SK-MEL-5 (cell line): ENCODE measurements at places on chromosomes 11 and 22.
A peak's percentile ranks its signal among the peaks of the same experiment; 100 is the strongest.

DNA sequence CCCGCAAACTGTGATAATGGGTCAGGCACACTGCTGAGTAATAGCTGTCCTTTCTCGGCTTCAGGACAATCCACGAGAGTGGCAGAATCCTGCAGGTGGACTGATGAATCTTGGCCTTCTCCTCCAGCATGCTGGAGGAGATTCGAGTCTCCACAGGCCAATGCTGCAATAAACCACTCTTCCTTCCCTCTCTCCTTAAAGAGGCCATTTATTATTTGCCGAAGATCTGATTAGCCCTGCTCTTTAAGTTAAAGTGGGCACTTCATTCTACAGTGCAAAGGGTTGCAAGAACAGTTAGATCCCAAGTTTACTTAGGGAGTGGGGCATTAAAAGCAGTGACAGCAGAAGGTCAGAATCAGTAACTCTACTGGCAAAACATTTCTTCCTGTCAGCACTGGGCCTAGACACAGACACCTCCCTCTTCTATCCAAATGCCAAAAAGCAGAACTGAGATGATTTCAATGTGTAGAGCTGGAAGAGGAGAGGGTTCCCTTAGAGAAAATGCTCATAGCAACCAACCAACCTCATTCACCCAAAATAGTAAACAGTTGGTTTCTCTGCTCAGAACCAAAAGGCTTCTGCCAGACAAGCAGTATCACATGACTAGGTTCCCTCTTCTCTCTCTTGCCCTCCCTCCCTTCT lies 121.7 kb downstream of the SGSM3 start:
- peak; percentile 40 for DNase-seq

- DNase-seq, result no peak
Measured at GRCh38 chr11:76047231-76047630, 159.1 kb downstream of the WNT11 start.

DNA sequence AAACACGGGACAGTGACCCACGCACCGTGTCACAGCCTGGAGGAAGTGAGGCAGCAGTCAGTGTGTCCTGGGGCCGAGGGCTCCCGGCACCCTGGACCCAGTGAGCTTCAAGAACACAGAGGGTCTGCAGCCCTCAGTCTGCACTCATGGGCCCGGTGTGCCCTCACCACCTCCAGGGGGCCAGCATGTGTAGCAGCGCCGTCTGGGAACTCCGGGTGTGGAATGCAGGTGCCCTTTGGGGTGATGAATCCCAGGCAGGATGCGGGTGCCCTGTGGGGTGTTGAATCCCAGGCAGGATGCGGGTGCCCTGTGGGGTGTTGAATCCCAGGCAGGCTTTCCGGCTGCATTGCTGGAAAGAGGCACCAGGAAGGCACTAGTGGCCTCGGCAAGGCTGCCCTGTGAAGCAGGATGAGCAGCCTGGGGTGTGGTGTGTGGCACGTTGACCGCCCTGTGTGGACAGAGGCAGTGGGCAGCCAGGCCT lies 1399.9 kb downstream of the BRD1 start:
- DNase-seq, result no peak

GRCh38 chr11:128776424-128777284 lies 82.8 kb downstream of the FLI1 start:
- peak; percentile 20 for DNase-seq

- no peak for DNase-seq
Measured at GRCh38 chr11:115897707-115898106, 393.5 kb upstream of the CADM1 start.

GRCh38 chr11:35426351-35426750 lies 7.0 kb upstream of the SLC1A2 start:
- no peak for DNase-seq

GRCh38 chr11:11521306-11522002 lies 100.4 kb downstream of the GALNT18 start:
- DNase-seq, result no peak

DNA sequence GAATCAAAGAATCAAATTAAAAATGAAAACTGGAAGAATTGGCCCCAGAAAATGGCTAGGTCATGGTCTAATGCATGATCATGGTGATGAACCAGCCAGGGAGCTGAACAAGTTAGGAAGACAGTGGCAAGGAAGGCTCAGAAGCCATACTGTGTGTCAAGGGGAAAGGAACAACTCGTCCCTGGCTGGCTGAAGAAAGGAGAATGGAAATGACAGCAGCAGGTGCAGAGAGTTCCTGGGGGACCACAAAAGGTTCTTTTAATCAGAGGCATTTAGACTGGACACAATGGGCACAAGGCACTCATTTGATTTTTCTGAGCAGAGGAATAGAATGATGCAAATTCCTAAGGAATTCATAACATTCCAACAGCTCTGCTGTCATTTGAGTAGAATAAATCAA lies 209.9 kb downstream of the LARGE1 start:
- no peak for DNase-seq

- DNase-seq, result peak; percentile 69
Measured at GRCh38 chr11:102794382-102794781, 3.6 kb downstream of the MMP1 start.

GRCh38 chr11:85540635-85541205 lies 86.4 kb downstream of the DLG2 start:
- peak; percentile 2 for DNase-seq

DNA sequence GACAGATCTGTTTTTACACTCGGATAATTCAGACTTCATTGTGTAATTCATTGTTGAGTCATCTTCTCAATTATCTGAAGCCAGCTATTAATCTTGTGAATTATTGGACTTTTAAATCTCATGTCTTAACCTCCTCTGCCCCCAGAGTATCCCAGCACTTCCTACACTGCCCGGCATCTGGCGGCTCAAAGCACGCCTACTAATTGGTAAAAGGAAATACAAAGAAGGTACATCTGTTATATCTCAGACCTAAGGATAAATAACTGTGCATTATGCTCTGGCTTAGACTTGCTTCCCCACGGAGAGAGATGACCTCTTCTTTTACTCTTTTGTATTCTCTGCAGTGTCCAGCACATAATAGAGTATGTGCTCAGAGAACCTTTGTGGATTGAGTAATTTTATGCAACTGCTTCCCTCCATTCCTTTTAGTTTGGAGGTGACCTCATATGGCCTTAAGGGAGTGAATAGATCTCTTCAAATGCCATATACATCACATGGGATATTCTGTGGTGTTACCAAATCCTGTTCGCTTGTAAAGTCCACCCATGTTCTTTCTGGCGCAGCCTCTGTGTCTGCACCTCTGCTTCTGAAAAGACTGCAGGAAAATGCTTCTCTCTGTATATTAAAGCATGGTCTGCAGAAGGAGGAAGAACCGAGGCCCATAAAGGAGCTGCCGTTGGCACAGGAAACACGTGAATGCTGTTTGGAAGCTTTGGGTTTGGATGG lies 125.6 kb upstream of the SORL1-AS1 start:
- peak; percentile 74 for DNase-seq
